Activated naive CD4-positive, alpha-beta T cell treated with anti-CD3 and anti-CD28 coated beads for 36 hours (primary cell): ENCODE measurements at places on chromosomes 5 and 9.
A peak's percentile ranks its signal among the peaks of the same experiment; 100 is the strongest.

DNA sequence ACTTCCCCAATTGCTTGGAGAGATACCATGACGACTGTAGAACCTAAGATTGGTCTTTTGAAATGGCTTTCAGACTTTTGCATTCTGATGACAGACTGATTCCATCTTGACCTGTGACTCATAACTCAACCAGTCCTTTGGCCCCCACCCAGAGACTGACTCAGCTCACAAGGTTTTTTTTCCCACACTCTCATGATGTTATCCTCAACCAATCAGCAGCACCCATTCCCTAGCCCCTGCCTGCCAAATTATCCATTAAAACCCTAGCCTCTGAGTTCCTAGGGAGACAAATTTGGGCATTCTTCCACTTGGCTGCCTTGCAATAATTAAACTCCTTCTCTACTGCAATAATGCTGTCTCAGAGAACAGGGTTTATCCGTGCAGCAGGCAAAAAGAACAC is 1263.3 kb upstream of the CDH9 start:
- DNase-seq, result no peak
- H3K36me3 ChIP-seq, result no peaks in the 10 kb centered on the region
- H3K4me1 ChIP-seq, result no peaks in the 10 kb centered on the region
- H3K27me3 ChIP-seq, result no peaks in the 10 kb centered on the region
- no peak overlapping the region for H3K27ac ChIP-seq
- no peak overlapping the region for H3K4me3 ChIP-seq

DNA sequence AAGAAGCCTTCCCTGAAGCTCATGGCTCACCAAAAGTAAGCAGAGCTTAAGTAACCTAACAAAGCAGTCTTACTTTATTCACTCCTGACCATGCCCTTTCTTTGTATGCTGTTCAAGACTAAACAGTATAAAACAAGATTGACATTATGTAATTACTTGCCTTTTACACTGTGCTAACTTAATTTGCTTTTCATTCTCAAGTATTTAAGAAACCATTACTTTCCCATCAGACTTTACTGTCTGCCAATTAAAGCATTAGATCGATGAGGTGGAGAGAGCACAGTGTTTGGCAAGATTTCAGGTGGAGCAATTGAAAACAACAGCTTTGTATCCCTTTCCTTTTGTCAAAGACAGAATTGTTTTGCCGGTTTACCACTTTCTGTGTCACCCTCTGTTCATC is 98.2 kb downstream of the RORB start:
- H3K4me1 ChIP-seq, result no peaks in the 10 kb centered on the region
- H3K27ac ChIP-seq, result no peak overlapping the region
- H3K27me3 ChIP-seq, result peaks cover 3% of the 10 kb centered on the region
- H3K4me3 ChIP-seq, result no peak overlapping the region

DNA sequence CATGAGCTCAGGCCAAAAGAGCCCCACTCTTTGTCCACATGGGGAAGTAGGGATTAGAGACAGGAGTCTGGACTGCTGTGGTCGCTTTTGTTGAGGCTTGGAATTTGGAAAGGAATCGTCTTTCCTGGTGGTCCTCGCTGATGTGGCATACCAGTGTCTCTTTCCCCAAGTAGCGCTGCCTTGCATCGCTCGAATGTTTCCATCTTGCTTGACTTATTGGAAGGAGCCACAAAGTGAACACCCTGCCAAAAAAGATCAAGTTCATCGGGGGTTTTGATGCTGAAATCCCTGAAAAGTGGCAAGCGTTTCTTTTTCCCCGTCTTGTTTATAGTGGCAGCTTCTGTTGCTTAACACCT is 161.3 kb downstream of the MACROH2A1 start:
- no peak for DNase-seq
- no peak overlapping the region for H3K4me3 ChIP-seq
- no peaks in the 10 kb centered on the region for H3K36me3 ChIP-seq
- no peaks in the 10 kb centered on the region for H3K4me1 ChIP-seq

GRCh38 chr9:29069376-29069775 is 1496.1 kb upstream of the C9orf72 start:
- H3K4me1 ChIP-seq, result no peaks in the 10 kb centered on the region
- no peaks in the 10 kb centered on the region for H3K36me3 ChIP-seq
- no peak overlapping the region for H3K27ac ChIP-seq
- no peak for DNase-seq
- H3K27me3 ChIP-seq, result no peaks in the 10 kb centered on the region

- H3K27ac ChIP-seq, result no peak overlapping the region
- H3K4me3 ChIP-seq, result no peak overlapping the region
- no peaks in the 10 kb centered on the region for H3K4me1 ChIP-seq
- H3K36me3 ChIP-seq, result no peaks in the 10 kb centered on the region
Measured at GRCh38 chr9:107513464-107514100, 24.0 kb upstream of the KLF4 start.

- H3K4me1 ChIP-seq, result no peaks in the 10 kb centered on the region
- peaks cover 8% of the 10 kb centered on the region for H3K27me3 ChIP-seq
Measured at GRCh38 chr5:86709157-86709881, 91.6 kb downstream of the COX7C start.

- no peaks in the 10 kb centered on the region for H3K27me3 ChIP-seq
- no peak for DNase-seq
- H3K4me1 ChIP-seq, result peaks cover 39% of the 10 kb centered on the region
- no peak overlapping the region for H3K27ac ChIP-seq
- no peak overlapping the region for H3K4me3 ChIP-seq
Measured at GRCh38 chr5:151614565-151614964, 23.4 kb upstream of the FAT2 start.

GRCh38 chr5:19534751-19535150 is 453.2 kb downstream of the CDH18 start:
- H3K36me3 ChIP-seq, result no peaks in the 10 kb centered on the region
- no peak overlapping the region for H3K4me3 ChIP-seq
- no peak overlapping the region for H3K27ac ChIP-seq
- no peak for DNase-seq
- no peaks in the 10 kb centered on the region for H3K4me1 ChIP-seq

DNA sequence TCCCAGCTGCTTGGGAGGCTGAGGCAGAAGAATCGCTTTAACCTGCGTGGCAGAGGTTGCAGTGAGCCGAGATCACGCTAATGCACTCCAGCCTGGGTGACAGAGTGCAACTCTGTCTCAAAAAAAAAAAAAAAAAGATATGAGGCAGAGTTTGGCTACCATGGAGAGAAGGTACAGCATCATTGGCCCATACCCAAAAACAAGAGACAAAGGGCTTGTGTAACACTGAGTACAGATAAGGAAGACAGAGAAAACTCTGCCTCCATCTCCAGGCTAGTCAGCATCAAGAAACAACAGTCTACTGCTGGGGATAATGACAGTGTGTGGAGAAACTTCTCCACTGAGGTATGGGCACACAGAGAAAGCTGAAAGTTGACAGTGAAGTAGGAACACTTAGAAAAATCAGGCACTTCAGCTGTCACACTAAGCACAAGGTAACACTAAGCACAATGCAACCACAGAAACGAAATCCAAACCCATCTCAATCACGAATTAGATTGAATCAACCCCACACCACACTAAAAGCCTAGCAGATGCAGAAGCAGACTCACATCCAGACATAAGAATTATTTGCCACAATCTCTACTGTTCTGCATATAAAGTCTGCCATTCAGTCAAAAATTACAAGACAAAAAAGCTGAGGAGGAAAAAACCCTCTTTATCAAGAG is 10.5 kb downstream of the PJA2 start:
- H3K27me3 ChIP-seq, result no peaks in the 10 kb centered on the region
- no peak for DNase-seq
- H3K36me3 ChIP-seq, result peaks cover 7% of the 10 kb centered on the region

- no peak overlapping the region for H3K4me3 ChIP-seq
- peaks cover 19% of the 10 kb centered on the region for H3K27me3 ChIP-seq
- H3K36me3 ChIP-seq, result no peaks in the 10 kb centered on the region
Measured at GRCh38 chr5:107567901-107568671, 102.7 kb downstream of the EFNA5 start.

DNA sequence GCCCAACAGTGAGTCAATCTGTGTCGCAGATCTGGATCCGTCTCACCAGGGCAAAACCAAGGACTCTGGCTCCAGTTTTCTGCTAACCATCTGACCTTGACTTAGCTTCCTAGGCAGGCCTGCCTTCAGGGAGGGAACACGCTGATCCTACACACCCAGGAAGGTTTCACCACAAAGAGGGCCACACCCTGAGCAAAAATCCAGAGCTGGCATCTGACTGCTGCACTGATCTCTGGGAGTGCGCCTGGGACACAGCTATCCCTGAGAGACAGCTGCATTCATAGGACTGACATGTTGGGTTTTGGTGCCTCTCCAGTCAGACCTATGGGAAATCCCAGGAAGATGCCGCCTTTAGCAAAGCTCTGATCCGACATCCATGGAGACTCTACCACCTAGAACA is 47.5 kb downstream of the CDK5RAP2 start:
- H3K27ac ChIP-seq, result no peak overlapping the region
- H3K4me3 ChIP-seq, result no peak overlapping the region
- no peaks in the 10 kb centered on the region for H3K27me3 ChIP-seq
- no peaks in the 10 kb centered on the region for H3K4me1 ChIP-seq
- DNase-seq, result no peak
- peaks cover 75% of the 10 kb centered on the region for H3K36me3 ChIP-seq

GRCh38 chr9:138024831-138025291 is 147.3 kb downstream of the CACNA1B start:
- no peak overlapping the region for H3K4me3 ChIP-seq
- H3K36me3 ChIP-seq, result no peaks in the 10 kb centered on the region
- H3K27me3 ChIP-seq, result peaks cover 15% of the 10 kb centered on the region
- peaks cover 4% of the 10 kb centered on the region for H3K4me1 ChIP-seq
- DNase-seq, result no peak
- no peak overlapping the region for H3K27ac ChIP-seq

GRCh38 chr5:127602481-127602880 is 46.4 kb upstream of the CTXN3 start:
- H3K4me1 ChIP-seq, result peaks cover 8% of the 10 kb centered on the region
- no peaks in the 10 kb centered on the region for H3K36me3 ChIP-seq
- no peak overlapping the region for H3K27ac ChIP-seq
- no peak for DNase-seq
- H3K27me3 ChIP-seq, result peaks cover 9% of the 10 kb centered on the region
- H3K4me3 ChIP-seq, result no peak overlapping the region

- H3K36me3 ChIP-seq, result no peaks in the 10 kb centered on the region
- H3K4me3 ChIP-seq, result no peak overlapping the region
- no peaks in the 10 kb centered on the region for H3K4me1 ChIP-seq
- H3K27ac ChIP-seq, result no peak overlapping the region
- peaks cover 3% of the 10 kb centered on the region for H3K27me3 ChIP-seq
- no peak for DNase-seq
Measured at GRCh38 chr5:124908581-124909451, 162.4 kb upstream of the ZNF608 start.

- H3K4me3 ChIP-seq, result no peak overlapping the region
- no peaks in the 10 kb centered on the region for H3K27me3 ChIP-seq
- no peaks in the 10 kb centered on the region for H3K36me3 ChIP-seq
- no peak overlapping the region for H3K27ac ChIP-seq
- no peak for DNase-seq
Measured at GRCh38 chr5:133910571-133910970, 57.9 kb downstream of the C5orf15 start.

- peaks cover 1% of the 10 kb centered on the region for H3K4me1 ChIP-seq
- peaks cover 4% of the 10 kb centered on the region for H3K27me3 ChIP-seq
- no peak overlapping the region for H3K4me3 ChIP-seq
- no peaks in the 10 kb centered on the region for H3K36me3 ChIP-seq
- no peak for DNase-seq
Measured at GRCh38 chr5:150214289-150214688, 24.4 kb downstream of the SLC6A7 start.

DNA sequence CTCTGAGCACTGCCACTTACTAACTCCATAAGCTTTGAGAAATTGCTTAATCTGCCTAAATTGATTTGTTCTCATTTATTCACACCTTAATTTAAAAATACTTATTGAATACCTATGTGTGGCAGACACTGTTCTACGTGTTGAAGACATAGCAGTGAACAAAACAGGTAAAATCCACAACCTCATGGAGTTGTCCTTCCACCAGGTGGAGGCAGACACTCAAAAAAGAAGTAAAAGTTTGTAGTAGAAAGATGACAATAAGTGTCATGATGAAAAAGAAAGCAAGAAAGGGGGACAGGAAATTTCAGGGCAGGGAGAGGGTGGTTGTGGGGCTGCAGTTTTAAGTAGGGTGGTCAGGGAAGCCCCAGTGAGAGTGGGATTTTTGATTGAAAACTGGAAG is 94.9 kb downstream of the SREK1 start:
- no peak overlapping the region for H3K27ac ChIP-seq
- no peaks in the 10 kb centered on the region for H3K4me1 ChIP-seq
- peak; percentile 11 for DNase-seq
- no peak overlapping the region for H3K4me3 ChIP-seq

DNA sequence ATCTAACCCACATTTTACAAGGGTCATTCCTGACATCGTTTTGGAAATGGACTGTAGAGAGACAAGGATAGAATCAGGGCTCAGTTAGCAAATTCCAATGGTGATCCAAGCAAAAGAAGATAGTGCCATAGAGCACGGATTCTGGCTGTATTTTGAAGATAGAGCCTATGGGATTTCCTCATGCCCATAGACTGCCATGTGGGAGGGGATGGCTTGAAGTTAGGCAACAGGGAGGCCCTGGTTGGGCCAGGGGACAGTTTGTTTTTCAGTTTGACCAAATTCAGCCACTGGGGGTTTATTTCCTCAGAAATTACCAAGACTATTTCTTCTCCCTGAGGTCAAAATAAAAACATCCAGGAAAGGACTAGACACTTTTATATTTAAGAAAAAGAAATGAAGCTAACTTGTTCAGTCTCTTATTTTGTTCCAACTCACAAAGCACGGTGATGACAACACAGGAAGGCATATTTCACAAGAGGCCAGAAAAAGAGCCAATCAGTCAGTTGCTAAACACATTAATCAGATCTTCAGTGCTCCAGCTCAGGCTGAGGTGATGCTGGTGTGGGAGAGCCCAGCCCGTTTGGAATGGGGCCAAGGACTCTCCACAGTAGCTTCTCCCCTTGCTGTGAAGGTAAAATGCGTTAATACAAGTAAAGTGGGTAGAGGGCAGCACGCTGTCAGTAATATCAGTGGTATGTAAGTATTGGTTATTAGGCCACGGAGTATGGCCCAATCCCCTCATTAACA is 4.4 kb upstream of the DCTN4 start:
- H3K27me3 ChIP-seq, result no peaks in the 10 kb centered on the region
- H3K4me3 ChIP-seq, result no peak overlapping the region

GRCh38 chr9:86349271-86349670 is 4.9 kb downstream of the TUT7 start:
- H3K27ac ChIP-seq, result no peak overlapping the region
- H3K27me3 ChIP-seq, result no peaks in the 10 kb centered on the region
- H3K36me3 ChIP-seq, result peaks cover 32% of the 10 kb centered on the region
- no peak for DNase-seq

DNA sequence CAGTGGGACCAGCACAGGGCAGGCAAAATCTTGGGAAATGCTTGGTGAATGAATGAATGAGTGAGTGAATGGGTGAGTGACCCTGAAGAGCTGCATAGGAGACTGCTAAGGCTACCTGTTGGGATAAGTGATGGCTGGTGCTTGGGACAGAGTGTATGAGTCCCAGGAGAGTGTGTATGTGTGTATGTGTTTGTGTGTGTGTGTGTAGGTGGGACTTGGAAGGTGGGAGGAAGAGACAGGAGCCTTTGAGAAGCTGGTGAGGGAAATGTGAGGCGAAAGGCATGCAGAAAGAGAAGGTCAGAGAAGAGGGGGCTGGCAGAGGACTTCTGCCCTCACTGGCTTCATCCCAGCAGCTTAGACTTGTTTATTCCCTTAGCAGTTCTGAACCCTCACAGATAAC is 33.3 kb upstream of the FOXE1 start:
- no peak for DNase-seq
- H3K27me3 ChIP-seq, result peaks cover 18% of the 10 kb centered on the region
- no peak overlapping the region for H3K4me3 ChIP-seq
